ENCODE measurements at places on chromosomes 7 and 10.
A peak's percentile ranks its signal among the peaks of the same experiment; 100 is the strongest.

- DNase-seq: no peak
Measured at GRCh38 chr10:102327002-102327401, 68.5 kb upstream of the NFKB2 start.

DNA sequence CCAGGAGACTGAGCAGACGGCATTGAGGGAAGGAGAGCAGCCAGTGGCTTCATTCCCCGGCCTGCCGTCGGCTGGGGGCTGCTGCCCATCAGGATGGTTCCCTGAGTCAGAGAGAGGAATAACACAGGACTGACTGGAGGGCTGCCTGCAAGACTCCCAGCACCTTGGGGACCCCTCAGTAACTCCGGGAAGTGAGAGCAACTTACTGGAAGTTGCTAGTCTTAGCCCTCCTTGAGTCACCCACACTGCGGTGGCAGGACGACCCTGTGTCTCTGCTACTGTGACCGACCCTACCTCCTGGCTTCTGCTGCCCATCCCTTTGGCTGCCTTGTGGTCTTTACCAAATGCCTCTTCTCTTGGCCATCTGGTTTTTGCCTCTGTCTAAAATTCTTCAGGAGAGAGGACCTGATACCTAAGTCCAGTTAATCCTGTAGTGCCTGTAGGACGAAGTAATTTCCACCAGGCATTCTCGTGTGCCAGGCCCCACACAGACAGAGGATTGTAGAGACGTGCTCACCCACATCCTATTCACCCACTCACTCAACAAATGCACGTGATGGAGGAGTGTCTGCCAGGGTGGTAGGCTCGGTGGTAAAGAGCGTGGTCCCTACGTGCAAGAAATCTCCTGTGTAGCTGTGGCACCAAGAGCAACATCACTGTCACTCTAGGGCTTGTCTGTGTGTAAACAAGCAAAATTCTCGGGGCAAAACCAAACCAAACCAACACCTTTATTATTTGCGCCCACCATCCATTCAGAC lies 156.5 kb downstream of the PRKCQ start:
- DNase-seq: no peak

DNA sequence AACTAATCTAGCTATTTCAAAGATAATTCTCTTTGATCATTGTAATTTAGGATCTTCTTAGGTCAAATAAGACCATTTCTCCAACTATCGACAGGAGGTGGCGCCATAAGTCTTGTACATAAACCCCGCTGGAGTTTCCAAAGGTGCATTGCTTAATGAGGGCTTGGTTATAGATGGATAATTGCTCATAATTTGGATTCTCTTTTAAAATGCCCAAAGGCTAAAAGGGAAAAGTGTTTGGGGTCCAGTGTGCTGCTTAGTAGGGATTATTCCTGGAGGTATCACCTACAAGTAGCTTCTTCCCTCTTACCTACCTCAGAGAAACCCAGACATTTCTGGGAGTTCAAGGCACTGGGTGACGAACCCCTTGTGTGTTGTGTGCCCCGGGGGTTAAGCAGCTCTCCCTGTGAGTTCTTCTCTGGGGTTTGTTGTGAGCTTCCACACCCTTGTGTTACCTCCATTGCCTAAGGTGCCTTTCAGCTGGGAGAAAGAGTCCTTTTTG lies 75.2 kb downstream of the PAXIP1 start:
- DNase-seq: peak; percentile 92

DNA sequence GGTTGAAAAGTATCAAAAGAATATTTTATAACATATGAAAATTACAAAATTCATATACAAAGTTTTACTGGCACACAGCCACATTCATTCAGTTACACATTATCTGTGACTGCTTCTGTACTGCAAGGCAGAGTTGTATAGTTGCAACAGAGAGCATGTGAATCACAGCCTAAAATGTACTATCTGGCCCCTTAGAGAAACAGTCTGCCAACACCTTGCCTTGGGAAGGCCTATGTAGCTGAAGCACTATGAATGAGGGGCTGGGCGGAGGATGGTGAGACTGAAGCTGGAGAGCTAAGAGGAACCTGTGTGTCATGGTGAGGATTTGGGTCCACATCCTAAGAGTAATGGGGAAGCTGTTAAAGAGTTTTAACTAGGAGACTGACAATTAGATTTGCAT lies 35.7 kb downstream of the PDZD8 start:
- DNase-seq: peak; percentile 58

DNA sequence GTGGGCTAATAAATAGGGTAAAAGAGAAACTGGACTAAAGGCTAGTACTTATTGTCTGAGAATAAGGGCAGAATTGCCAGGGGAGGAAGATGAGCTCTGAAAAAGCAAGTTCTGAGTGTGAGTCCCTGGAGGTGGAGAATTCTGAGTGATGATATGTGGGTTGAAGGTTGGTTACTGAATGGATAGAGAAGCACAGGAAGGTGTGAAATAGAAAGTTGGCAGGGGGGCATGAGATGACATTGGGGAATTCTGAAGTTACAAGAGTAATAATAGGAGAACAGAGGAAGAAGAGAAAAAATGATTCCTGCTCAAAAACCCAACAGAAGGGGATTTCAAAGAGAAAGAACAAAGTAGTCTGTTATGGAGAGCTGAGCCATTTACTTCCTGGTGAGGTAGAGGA lies 76.9 kb downstream of the PRKCQ start:
- no peak for DNase-seq

DNA sequence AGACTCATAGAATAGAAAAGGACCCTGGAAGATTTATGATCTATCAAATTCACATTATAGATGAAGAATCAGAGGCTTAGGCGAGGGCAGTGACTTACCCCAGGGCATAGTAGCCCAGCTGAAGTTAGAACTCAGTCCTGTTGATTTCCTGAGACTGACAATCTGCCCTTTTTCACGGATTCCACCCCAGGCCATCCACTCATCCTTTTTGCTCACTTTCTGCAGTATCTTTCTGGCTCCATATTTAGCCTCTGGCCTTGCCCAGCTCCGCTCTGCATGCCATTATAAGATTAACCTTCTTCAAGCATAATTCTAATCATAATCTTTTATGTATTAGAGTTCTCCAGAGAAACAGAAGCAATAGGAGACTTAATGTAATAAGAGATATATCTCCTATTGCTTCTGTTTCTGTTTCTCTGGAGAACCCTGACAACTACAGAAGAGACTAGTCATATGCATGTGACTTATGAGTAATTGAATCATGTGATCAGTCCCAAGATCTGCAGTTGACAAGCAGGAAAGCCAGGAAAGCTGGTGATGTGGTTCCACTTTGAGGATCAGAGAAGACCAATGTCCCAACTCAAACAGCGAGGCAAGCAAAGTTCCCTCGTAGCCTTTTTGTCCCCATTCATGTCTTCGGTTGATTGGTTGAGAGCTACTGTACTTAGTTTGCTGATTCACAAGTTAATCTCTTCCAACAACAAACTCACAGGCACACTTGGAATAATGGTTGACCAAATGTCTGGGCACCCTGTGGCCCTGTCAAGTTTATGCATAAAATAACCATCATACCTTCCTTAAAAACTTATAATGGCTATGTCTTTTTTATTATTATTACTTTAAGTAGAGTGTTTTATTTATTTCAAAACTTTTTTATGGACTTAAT lies 412.1 kb downstream of the SUGCT start:
- peak; percentile 35 for DNase-seq

DNA sequence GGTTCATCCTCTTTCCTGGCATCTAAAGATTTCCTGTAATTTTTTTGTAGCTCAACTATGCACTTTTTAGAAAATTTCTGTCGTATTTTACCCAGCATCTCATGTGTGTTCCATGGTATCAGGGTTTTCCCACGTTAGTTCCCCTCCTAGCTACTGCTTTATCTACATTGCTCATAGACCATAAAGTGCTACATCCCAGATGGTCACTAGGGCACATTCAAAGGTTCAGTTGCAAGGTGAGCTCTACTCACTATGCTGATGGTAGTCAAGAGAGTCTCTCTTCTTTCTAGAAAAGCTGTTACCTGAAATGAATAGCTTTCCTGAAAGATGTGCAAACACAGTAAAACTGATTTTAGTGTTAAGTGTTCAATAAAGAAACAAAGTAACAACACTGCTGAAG lies 33.5 kb downstream of the RELN start:
- no peak for DNase-seq

DNA sequence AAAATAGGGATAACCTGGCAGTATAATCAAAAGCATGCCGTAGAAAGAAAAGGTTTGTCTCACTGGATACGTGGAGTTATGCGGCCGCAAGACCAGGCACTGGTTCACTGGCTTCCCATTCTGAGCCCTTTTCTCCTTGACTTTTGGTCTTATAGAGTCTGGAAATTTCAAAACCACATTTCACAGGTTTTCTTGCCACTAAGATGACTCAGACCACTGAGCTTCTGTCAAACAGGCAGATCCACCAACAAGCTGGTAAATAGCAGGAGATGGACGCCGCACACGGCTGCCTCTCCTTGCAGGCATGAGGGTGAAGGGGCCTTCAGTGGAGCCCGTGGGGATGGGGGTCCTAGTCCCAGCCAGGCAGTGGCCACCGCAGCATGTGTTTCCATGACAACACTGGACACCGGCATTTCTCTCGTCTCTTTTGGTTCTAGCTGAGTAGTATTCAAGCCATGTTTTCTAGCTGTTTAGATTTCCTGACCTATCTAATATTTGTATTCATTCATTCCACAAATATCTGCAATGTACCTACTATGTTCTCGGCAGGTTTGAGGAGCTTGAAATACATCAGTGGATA lies 55.5 kb downstream of the KLF6 start:
- DNase-seq: peak; percentile 51

- no peak for DNase-seq
Measured at GRCh38 chr10:52050429-52051047, 263.5 kb upstream of the DKK1 start.

- no peak for DNase-seq
Measured at GRCh38 chr10:48552946-48553564, 51.8 kb downstream of the ARHGAP22 start.

GRCh38 chr7:140390466-140391190 lies 7.7 kb downstream of the SLC37A3 start:
- DNase-seq: no peak

GRCh38 chr10:71001470-71001869 lies 113.1 kb upstream of the PCBD1 start:
- DNase-seq: no peak

DNA sequence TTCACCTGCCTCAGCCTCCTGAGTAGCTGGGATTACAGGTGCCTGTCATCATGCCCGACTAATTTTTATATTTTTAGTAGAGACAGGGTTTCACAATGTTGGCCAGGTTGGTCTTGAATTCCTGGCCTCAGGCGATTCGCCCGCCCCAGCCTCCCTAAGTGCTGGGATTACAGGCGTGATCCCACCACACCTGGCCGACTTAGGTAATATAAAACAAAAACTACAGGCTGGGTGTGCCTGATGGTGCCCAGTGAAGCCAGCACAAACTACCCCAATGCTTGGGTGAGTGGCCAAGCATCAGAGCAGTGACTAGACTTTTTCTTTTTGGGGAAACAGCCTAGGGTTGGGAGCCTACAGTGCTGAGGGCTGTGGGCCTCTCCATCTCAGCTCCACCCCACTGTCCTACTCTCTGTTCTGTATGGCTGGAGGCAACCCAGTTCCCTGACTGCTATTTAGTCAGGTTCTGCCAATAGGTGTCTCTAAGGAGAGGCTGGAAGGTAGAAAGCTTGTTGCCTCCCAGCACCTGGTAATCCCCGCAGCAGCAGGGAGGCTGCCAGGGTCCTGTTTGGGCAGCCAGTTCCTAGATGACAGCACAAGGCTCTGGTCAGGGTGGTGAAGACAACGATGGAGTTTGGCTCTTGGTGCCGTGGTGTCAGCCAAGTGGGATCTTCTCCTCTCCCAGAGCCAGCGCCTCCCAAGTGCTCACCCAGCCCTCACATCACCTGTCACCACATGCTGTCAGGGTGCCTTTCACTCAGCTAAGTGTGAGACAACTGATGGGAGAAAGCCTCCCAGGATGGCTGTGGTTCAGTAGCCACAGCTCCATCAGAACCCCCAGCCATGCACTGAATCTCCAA lies 10.4 kb upstream of the NACAD start:
- DNase-seq: no peak

GRCh38 chr10:97573672-97574071 lies 1.1 kb downstream of the ANKRD2 start:
- no peak for DNase-seq

DNA sequence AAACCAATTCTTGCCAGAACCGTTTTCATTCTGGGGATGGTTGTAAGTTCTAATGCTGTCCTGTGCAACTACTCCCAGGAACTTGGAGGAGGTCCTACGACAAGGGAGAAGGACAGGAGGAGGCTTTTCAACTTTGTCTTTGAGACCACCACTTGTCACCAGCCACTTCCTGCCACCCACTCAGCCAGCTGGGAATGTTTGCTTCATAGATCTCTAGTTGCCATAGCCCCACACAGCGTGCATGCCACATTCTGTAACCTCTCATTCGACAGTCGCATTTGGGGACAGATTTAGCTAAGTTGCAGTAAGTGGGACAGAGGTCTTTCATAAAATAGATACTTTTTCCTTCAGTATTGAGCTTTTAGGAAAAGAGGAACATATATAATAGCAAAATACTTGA lies 78.0 kb downstream of the TAF3 start:
- DNase-seq: no peak

GRCh38 chr10:25631471-25631870 lies 302.6 kb upstream of the MYO3A start:
- no peak for DNase-seq

DNA sequence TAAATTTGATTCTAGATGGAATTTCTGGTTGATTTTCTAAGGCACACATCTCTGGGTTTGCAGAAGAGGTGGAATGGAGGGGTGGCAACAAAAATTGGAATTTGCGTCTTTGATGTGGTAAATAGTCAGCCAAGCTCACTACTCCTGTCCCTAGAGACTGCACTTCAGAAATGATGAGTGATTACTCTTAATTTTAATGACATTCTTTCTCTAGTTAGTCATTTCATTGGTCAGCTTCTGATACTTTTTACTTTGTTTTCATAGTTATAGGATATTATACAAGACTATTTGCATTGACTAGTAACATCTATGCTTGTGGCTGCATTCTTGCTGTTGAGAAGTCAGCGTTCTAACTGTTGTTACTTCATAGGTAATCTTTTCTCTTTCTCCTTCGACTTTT lies 658.3 kb downstream of the SUGCT start:
- peak; percentile 44 for DNase-seq

DNA sequence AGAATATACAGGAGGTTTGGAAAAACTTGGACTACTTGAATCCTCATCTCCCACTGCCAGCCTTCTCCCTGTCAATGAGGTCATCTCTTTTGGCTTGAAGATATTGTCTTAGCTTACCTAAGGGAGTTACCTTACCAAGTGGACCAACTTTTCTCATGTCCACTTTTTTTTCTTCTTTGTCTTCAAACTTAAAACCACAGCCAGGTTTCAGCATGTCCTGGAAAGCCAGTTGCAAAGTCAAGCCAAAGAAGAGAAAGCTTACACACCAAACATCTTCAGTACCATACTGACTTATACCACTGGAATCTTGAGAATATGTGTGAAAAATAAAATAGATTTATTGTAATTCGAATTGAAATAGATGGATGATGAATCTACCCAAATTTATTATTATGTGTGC lies 520.5 kb downstream of the HTR7 start:
- no peak for DNase-seq
